ENCODE measurements at places on chromosomes 7 and 10. TPM values are rescaled to one million over a fixed set of nuclear protein-coding genes. Genes with fewer than 3 reads are reported as not detected.
A peak's percentile ranks its signal among the peaks of the same experiment; 100 is the strongest.

The MBL2 gene
- not detected for total RNA-seq

The ANXA11 gene
- total RNA-seq = 198 TPM

The UPK3B gene
- total RNA-seq = not detected

DNA sequence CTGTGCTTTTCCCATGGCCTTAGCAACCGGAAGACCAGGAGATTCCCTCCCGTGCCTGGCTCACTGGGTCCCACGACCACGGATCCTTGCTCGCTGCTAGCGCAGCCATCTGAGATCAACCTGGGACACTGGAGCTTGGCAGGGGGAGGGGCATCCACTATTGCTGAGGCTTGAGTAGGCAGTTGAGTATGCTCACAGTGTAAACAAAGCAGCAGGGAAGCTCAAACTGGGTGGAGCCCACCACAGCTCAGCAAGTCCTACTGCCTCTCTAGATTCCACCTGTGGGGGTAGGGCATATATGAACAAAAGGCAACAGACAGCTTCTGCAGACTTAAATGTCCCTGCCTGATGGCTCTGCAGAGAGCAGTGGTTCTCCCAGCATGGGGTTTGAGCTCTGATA, 697.0 kb downstream of the SORCS1 start:
- DNase-seq = peak; percentile 7

- DNase-seq = no peak
These were observed 18.7 kb downstream of the PLXNA4 start for GRCh38 chr7:132557489-132558044.

GRCh38 chr10:45488365-45488764, 114.3 kb downstream of the ALOX5 start:
- no peak for DNase-seq

GRCh38 chr10:69936091-69936490, 116.6 kb upstream of the MACROH2A2 start:
- DNase-seq = no peak
